Natural killer cell treated with Interleukin-12 subunit alpha and Interleukin-12 subunit beta and Interleukin-15 and Interleukin-18, amount 100 ng/mL, for 72 hours (primary cell): ENCODE measurements at places on chromosomes 7 and 10.

DNA sequence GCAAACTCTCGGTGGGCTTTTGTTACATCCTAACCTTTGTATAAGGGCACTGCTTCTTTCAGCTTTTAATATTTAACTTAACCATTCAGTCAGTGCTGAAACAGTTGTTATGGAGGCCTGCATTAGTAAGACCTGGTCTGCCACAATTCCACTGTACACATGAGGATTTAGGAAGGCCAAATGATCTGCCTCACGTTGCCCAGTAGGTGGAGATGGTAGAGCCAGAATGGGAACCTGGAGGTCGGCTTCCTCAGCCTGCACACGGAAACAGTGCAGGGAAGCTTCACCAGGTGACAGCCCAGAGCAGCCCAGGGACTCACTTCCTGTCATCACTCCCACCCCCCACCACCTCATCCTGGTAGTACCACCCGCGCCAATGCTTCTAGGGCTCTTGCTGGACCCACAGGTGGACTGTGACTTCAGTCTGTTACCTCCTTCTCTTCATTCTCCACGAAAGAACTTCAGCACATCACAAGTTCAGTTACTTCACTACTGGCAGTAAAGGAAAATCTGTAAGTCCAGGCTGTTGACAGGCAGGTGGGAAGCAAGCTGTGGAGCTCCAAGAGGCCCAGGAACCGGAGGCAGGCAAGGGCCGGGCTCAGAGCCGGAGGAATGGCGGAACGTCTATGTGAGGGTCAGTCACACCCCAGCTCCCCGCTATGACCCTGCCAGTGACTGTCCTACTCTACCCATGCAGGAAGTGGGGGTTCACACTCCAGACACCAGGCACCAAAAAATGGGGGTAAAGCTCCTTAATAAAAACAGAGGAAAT is 480.3 kb upstream of the C7orf33 start:
- H3K4me1 ChIP-seq: no peaks in the 10 kb centered on the region
- DNase-seq: no peak
- H3K27ac ChIP-seq: no peak overlapping the region
- H3K27me3 ChIP-seq: peaks cover 15% of the 10 kb centered on the region

GRCh38 chr10:48579251-48579960 is 25.5 kb downstream of the ARHGAP22 start:
- H3K27me3 ChIP-seq: peaks cover 29% of the 10 kb centered on the region
- no peak for DNase-seq
- no peak overlapping the region for H3K4me3 ChIP-seq
- no peaks in the 10 kb centered on the region for H3K4me1 ChIP-seq
- no peak overlapping the region for H3K27ac ChIP-seq

GRCh38 chr7:33762911-33763306 is 142.4 kb upstream of the BMPER start:
- no peak for DNase-seq
- no peak overlapping the region for H3K4me3 ChIP-seq
- peaks cover 4% of the 10 kb centered on the region for H3K4me1 ChIP-seq
- H3K27ac ChIP-seq: no peak overlapping the region
- H3K36me3 ChIP-seq: no peaks in the 10 kb centered on the region
- H3K27me3 ChIP-seq: no peaks in the 10 kb centered on the region

GRCh38 chr10:118373786-118374185 is 31.7 kb upstream of the FAM204A start:
- DNase-seq: no peak
- H3K27me3 ChIP-seq: peaks cover 29% of the 10 kb centered on the region
- H3K4me1 ChIP-seq: no peaks in the 10 kb centered on the region
- H3K36me3 ChIP-seq: no peaks in the 10 kb centered on the region
- no peak overlapping the region for H3K27ac ChIP-seq

DNA sequence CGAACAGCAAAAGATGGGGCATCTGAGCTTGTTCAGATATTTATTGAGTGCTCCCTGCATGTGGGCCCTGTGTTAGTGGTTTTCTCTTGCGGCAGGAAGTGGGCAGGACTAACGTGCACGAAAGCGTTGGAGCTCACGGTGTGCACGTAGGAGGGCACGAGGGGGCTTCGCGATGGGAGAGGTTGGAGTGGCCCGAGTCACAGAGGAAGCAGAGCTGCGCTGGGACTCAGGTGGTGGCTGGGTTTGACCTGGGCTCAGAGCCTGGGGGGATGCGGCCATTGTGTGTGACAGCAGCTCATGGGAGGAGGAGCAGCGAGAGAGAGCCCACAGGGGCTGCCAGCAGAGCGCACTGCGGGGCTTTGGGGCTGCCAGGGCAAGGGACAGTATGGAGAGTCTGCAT is 7.7 kb downstream of the ZSCAN25 start:
- no peaks in the 10 kb centered on the region for H3K27me3 ChIP-seq
- peak; percentile 72 for DNase-seq
- peaks cover 38% of the 10 kb centered on the region for H3K36me3 ChIP-seq
- H3K4me1 ChIP-seq: peaks cover 33% of the 10 kb centered on the region
- peak overlapping the region; percentile 92 for H3K27ac ChIP-seq

- DNase-seq: no peak
- H3K27me3 ChIP-seq: peaks cover 5% of the 10 kb centered on the region
- H3K4me1 ChIP-seq: no peaks in the 10 kb centered on the region
- no peak overlapping the region for H3K27ac ChIP-seq
- H3K36me3 ChIP-seq: no peaks in the 10 kb centered on the region
These were observed 294.4 kb upstream of the NEBL start for GRCh38 chr10:21191512-21191911.

GRCh38 chr10:33594475-33594874 is 260.0 kb upstream of the NRP1 start:
- H3K36me3 ChIP-seq: peaks cover 8% of the 10 kb centered on the region
- H3K4me1 ChIP-seq: no peaks in the 10 kb centered on the region

DNA sequence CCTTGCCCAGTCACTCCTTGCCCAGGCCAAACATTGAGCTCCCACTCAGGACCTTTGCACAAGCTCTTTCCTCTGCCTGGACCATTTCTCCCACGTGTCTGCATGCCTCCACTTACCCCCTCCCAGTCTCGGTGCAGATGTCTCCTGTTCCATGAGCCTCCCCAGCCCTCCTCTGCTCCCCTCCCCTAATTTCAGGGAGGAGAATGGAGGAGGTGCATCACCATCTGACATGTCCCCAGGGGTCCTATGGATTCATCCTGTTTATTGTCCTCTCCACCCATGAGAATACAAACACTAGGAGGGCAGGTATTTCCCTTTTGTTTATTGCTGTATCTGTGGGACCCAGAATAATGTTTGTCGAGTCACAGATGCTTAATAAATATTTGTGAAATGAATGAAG is 8.6 kb upstream of the GRID2IP start:
- peak overlapping the region; percentile 23 for H3K27ac ChIP-seq
- H3K36me3 ChIP-seq: no peaks in the 10 kb centered on the region
- no peaks in the 10 kb centered on the region for H3K4me1 ChIP-seq
- peaks cover 7% of the 10 kb centered on the region for H3K27me3 ChIP-seq
- DNase-seq: no peak

GRCh38 chr7:123637203-123637602 is 18.5 kb upstream of the LMOD2 start:
- no peak overlapping the region for H3K27ac ChIP-seq
- H3K36me3 ChIP-seq: no peaks in the 10 kb centered on the region
- H3K27me3 ChIP-seq: peaks cover 33% of the 10 kb centered on the region
- no peaks in the 10 kb centered on the region for H3K4me1 ChIP-seq

DNA sequence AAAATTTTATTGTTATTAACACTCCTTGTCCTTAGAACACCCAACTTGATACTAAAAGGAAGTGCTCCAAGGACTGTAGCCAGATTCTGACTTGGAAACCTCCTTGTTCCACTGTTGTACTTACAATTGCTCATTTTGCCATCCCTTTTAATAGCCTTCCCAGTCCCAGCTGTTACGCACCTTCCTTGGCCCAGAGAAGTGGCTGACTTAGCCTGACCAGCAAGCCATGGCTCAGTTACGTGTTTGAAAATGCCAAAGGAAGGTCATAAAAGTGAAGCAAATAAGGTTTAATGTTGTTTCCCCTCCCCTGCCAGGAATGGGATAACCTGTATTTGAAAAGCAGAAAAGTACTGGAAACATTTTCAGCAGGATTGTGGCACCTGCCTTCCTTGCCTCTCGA is 3.7 kb upstream of the ANKRD1 start:
- H3K36me3 ChIP-seq: no peaks in the 10 kb centered on the region
- no peak for DNase-seq
- H3K4me3 ChIP-seq: no peak overlapping the region

- no peak overlapping the region for H3K4me3 ChIP-seq
- no peaks in the 10 kb centered on the region for H3K36me3 ChIP-seq
- H3K27ac ChIP-seq: no peak overlapping the region
- H3K4me1 ChIP-seq: peaks cover 8% of the 10 kb centered on the region
These were observed 23.5 kb upstream of the C1QL3 start for GRCh38 chr10:16545116-16545736.

- no peak for DNase-seq
- H3K36me3 ChIP-seq: peaks cover 80% of the 10 kb centered on the region
- peaks cover 65% of the 10 kb centered on the region for H3K4me1 ChIP-seq
- H3K4me3 ChIP-seq: peak overlapping the region; percentile 93
- H3K27ac ChIP-seq: peak overlapping the region; percentile 91
- H3K27me3 ChIP-seq: no peaks in the 10 kb centered on the region
These were observed 5.9 kb downstream of the MAP3K8 start for GRCh38 chr10:30439931-30440330.

GRCh38 chr10:60139798-60140566 is 233.6 kb upstream of the CCDC6 start:
- H3K4me3 ChIP-seq: no peak overlapping the region
- no peak for DNase-seq

- H3K4me1 ChIP-seq: no peaks in the 10 kb centered on the region
- no peak for DNase-seq
- H3K27me3 ChIP-seq: peaks cover 30% of the 10 kb centered on the region
- no peaks in the 10 kb centered on the region for H3K36me3 ChIP-seq
- no peak overlapping the region for H3K4me3 ChIP-seq
These were observed 396.4 kb downstream of the SDK1 start for GRCh38 chr7:3697472-3697871.

DNA sequence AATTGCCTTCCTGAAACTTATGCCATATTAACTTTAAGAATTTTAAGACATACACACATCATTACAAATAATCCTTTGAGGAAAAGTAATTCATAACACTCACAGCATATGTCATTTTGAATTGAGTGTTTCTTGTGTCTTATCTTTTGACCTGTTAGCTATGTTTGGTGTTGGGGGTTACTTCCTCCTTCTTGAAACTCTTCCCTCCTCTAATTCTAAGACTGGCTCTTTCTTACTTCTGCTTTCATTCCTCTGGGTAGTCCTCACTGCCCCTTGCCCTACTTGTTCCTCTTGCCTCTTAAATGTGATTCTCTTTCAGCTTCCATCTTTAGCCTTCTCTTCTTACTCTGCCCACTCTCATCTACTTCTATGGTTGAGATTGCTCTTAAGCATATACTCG is 28.3 kb upstream of the PIP4K2A start:
- H3K4me1 ChIP-seq: no peaks in the 10 kb centered on the region
- no peak overlapping the region for H3K4me3 ChIP-seq
- H3K27me3 ChIP-seq: peaks cover 6% of the 10 kb centered on the region
- DNase-seq: no peak

GRCh38 chr7:129098409-129099084 is 43.6 kb upstream of the TNPO3 start:
- H3K27ac ChIP-seq: no peak overlapping the region
- no peaks in the 10 kb centered on the region for H3K36me3 ChIP-seq
- DNase-seq: no peak
- H3K4me1 ChIP-seq: peaks cover 7% of the 10 kb centered on the region
- H3K4me3 ChIP-seq: no peak overlapping the region

DNA sequence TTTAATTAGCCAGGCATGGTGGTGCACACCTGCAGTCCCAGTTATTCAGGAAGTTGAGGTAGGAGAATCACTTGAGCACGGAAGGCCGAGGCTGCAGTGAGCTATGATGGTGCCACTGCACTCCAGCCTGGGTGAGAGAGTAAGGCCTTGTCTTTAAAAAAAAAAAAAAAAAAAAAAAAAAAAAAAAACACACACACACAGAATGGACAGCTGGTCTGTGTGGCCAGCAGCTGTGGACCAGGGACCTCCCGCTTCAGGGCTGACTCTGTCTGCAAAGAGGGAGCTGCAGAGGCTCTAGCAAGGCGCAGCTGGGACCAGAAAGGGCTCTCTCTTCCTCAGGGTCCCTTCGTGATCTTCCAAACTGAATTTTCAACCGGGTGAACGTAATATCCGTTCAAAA is 53.6 kb upstream of the DNAAF5 start:
- H3K4me3 ChIP-seq: no peak overlapping the region
- H3K36me3 ChIP-seq: peaks cover 6% of the 10 kb centered on the region
- H3K27me3 ChIP-seq: peaks cover 3% of the 10 kb centered on the region
- DNase-seq: no peak
- H3K27ac ChIP-seq: no peak overlapping the region

- H3K36me3 ChIP-seq: no peaks in the 10 kb centered on the region
- H3K4me3 ChIP-seq: no peak overlapping the region
- H3K4me1 ChIP-seq: no peaks in the 10 kb centered on the region
- H3K27ac ChIP-seq: no peak overlapping the region
- no peaks in the 10 kb centered on the region for H3K27me3 ChIP-seq
- no peak for DNase-seq
These were observed 210.5 kb upstream of the SHH start for GRCh38 chr7:156022483-156023459.

DNA sequence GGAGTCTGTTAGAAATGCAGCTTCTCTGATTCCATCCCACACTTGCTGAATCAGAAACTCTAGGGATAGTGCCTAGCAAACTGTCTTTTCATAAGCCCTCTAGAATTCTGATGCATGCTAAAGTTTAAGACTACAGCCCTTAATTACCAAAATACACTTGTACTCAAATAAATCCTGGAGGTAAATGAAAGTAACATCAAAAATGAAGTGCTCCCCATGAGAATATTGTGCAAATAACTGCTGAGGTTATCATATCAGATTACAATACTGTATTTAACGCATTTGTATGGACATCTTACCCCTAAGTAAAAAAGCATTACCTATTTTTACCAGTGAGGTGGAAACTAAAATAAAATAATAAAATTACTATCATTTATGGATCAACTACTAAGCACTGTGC is 104.7 kb downstream of the CHCHD3 start:
- H3K27ac ChIP-seq: no peak overlapping the region
- H3K36me3 ChIP-seq: peaks cover 9% of the 10 kb centered on the region
- H3K27me3 ChIP-seq: no peaks in the 10 kb centered on the region
- H3K4me3 ChIP-seq: no peak overlapping the region

DNA sequence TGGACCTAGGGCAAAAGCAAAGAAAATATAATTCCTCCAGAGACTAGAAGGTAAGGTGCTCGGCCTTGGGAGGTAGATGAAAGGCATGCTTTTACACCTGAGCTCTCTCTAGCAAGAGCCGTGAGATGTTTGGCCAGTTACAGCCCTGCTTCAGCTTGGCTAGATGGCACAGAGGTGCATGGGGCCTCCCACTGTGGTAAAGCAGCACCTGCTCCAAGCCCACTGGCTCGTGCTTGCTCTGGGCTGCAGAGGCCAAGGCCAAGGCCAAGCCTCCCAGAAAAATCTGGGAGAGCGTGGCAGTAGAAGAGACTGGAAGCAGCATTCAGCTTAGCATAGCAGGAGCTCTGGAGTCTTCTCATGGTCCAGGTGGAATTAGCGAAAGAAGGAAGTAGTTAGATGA is 31.0 kb upstream of the OPALIN start:
- H3K4me3 ChIP-seq: no peak overlapping the region
- no peak for DNase-seq
- peaks cover 38% of the 10 kb centered on the region for H3K27me3 ChIP-seq
- H3K36me3 ChIP-seq: no peaks in the 10 kb centered on the region
- H3K27ac ChIP-seq: no peak overlapping the region
